ENCODE measurements at places on chromosomes 7 and 10.

- DNase-seq: no peak
These were observed 101.9 kb upstream of the TNRC18 start for GRCh38 chr7:5525271-5526099.

GRCh38 chr7:153504288-153505075, 547.7 kb upstream of the DPP6 start:
- DNase-seq: no peak

- no peak for DNase-seq
These were observed 310.7 kb downstream of the CALN1 start for GRCh38 chr7:72101444-72101843.

GRCh38 chr10:122446668-122447423, 7.6 kb upstream of the ARMS2 start:
- no peak for DNase-seq

- DNase-seq: no peak
These were observed 215.1 kb upstream of the ADARB2 start for GRCh38 chr10:1952126-1953095.

DNA sequence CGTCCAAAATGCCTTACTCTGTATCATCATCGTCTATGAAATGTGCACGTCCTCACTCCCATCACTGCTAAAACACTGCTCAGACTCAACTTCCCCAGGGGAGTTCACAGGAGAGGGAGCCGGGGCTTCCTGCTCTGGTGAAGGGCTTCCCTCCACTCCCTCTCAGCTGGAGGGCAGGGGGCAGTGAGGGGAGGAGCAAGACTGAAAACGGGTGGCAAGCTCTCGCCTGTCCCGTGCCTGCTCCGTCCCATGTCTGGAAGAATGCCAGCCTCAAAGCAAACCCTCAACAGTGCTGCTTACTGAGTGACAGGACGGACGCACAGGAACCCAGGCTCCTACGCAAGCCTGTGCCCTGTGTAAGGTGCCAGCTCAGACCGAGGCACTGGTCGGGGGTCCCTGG, 25.1 kb downstream of the PRKAG2 start:
- no peak for DNase-seq

- no peak for DNase-seq
These were observed 30.9 kb downstream of the MAD1L1 start for GRCh38 chr7:2201686-2202360.

DNA sequence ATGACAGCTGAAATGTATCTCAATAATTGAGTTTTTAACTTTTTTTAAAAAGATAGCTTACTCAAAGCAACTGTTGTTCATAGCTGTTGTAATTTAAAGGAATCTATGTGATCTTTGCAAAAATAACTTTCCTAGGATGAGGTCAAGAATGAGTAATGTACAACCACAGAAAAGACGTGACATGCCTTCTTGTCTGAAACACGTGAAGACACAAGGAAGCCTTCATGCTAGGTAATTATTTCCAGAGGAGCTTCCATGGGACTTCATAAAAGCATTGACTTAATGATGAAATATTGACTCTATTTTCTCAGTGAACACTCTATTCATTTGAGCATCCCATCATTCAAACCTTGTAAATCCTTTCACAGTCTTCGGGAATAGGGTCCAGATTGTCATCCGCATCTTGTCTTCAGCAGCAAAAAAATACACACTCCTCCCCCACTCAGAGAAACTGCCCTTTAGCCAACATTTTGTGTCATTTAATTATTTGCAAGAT, 528.0 kb downstream of the NRG3 start:
- no peak for DNase-seq

GRCh38 chr7:131602994-131603372, 46.6 kb upstream of the PODXL start:
- DNase-seq: no peak

DNA sequence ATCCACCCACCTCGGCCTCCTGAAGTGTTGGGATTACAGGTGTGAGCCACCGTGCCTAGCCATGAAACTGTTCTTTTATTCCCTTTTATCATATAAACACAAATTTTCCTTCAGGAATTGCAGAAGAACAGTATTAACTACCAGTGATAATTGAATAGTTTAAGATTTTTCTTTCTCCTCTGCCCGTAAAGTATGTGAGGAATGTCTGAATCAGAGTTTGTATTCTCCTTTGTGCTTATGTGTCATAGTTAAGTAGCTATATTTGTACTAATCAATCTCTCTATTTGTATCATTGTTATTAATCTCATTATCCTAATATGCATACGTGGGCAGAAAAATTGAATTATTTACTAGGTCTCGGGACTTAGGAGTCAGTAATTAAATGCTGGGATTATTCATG, 83.6 kb downstream of the ZNF277 start:
- no peak for DNase-seq

- DNase-seq: no peak
These were observed 506 bp upstream of the GNAI1 start for GRCh38 chr7:80134115-80134535.

GRCh38 chr10:80528185-80528700, 9.5 kb upstream of the SH2D4B start:
- DNase-seq: no peak

DNA sequence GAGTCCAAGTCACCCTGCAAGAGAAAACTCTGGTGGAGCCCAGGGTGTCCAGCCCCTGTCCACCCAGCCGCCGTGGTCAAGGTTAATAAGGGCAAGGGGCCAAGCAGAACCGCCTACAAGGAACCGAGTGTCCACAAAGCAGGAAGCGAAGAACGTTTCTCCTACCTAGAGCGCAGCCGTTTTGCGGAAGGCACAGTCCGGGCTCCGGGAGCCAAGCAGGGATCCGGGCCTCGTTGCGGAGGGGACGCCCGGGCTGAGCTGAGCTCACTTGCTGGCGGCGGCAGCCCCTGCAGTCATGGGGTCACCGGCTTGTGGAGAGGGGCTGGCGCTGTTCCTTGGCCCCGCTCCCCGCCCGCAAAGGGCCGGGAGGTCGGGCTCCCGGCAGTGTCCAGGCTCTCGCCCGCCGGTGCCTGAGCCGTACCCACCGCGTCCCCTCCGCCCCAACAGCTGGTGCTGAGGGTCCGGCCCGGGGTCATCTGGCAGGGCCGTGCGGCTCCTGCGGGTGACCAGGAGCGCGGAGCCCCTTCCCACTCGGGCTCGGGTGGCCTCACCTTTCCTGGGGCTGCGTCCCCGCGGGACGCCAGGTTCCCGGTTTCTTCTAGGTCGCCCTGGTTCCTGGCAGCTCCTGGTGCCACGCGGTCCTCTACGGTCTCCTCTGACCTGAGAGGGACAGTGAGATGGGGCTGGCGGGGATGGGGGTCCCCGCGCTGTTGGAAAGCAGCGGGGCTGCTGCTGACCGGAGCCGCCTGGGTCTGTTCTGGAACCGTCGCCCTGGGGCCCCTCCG, 14.0 kb upstream of the ZNF273 start:
- no peak for DNase-seq

GRCh38 chr10:46542567-46543465, 13.6 kb downstream of the GPRIN2 start:
- DNase-seq: no peak

DNA sequence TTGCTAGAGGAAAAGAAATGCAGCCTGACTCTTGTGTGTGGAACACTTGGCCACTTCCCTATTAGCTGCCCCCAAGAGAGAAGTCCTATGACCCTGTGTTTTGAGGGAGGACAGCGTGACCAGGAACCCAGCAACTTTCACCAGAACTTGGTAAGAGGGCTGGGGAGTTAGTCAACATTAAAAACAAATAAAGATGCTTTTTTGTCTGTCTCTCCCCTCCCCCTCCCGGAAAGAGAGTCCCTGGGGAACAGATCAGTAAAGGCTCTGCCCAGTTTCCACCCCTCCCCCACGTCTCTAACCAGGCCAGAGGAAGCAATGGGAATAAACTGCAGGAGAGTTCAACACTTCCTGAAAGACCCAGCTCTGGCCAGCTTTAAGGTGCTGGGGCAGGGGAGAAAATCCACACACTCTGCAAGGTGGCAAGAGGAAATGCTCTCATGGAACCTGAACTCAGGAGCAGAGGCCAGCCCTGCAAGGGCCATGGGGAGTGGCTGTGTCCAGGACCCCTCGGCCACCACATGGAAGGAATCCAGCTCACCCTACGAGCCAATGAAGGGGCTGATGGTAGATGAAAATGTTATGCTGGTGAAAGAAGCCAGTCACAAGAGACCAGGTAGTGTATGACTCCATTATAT, 21.5 kb downstream of the SH3PXD2A start:
- DNase-seq: no peak

- DNase-seq: no peak
These were observed 165.5 kb downstream of the RPS24 start for GRCh38 chr10:78199005-78199725.

DNA sequence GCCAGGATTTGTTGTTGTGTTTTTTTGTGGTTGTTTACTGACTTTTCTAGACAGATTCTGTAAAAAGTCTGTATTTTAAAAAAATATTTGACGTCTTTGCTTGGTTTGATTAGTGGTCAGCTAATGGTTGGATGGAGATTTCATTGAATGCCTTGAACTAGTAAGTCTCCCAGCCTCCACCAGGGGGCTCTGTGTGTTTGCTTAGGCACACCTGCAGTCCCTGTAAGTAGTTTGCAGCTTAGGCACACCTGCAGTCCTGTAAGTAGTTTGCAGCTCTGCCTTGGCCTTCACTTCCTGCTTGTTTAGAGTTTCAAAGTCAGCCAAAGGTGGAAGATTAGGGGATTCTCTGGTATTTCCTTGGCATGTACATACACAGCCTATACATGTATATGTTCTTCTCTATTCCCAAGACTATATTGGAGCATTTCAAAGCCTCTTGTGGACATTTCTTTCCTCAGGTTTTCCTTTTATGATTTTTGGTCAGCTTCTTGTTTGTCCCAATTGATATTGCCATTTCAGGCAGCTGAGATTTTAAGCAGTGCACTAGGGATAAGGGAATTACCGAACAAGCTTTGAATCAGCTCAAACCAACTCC, 101.6 kb downstream of the CCSER2 start:
- peak; percentile 21 for DNase-seq

- no peak for DNase-seq
These were observed 2.9 kb downstream of the FAM24B start for GRCh38 chr10:122876467-122876855.

GRCh38 chr10:103467406-103467805, 8.7 kb upstream of the CALHM1 start:
- DNase-seq: no peak

DNA sequence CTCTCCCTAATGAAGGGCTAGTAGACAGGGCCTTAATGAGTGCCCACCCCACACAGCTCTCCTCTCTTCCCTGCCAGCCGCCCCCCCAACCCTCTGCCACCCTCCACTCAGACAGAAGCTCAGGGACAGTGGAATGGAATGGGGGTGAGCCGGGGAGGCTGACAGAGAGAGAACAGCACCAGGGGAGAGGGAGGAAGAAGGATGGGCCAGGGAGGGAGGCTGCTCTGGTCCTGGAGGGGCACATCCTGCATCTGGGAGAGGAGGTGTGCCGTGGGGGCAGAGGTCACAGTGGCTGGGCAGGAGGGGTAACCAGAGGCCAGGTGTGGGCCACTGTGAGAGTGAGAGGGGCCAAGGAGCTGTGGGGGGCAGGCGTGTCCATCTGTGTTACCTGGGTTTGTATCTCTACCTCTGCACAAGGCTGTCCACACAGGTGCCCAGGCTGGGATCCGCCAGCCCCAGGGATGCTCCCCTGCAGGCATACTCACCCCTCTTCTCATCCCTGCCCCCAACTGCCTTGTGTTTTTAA, 2.4 kb downstream of the NYAP1 start:
- DNase-seq: no peak

- no peak for DNase-seq
These were observed 179.6 kb downstream of the TCERG1L start for GRCh38 chr10:131131726-131132591.

DNA sequence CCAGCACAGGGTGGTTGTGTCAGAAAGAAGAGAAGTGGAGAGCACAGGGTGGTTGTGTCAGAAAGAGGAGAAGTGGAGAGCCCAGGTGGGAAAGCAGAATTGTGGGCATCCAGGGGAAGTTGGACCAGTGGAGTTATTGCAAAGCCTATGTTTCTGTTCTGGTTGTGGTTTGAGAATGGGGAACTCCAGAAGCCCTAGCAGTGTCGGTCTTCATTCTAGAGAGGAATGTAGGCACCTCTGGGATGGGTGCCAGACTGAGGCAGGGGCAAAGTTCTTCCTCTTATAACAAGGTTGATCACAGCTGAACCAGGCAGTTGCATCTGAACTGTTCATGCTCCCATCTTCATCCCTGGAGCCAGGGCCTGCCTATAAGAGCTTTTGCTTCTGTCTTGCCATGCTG, 954 bp downstream of the FSCN3 start:
- no peak for DNase-seq

DNA sequence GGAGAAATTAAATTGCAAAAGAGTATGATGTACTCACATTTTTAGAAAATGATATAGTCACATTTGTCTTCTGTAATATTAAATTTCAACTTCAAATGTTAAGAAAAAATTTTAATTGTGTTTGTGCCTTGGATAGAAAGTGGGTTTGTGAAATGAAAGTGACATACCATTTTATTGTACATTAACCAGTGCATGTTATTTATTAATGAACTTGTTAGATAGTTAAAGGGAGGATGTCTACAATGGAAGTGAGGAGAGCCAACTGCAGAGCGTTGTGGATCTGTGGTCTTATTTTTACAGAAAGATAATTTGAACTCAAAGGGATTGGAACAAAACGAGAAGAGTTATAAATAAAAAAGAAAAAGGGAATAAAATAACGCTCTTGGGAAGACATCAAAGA, 291.7 kb downstream of the ARL4A start:
- no peak for DNase-seq

- no peak for DNase-seq
These were observed 14.3 kb downstream of the AQP1 start for GRCh38 chr7:30925913-30926312.

GRCh38 chr7:87506246-87507180, 31.0 kb upstream of the ABCB4 start:
- no peak for DNase-seq

- no peak for DNase-seq
These were observed 109.6 kb downstream of the SRPK2 start for GRCh38 chr7:105278973-105279687.

DNA sequence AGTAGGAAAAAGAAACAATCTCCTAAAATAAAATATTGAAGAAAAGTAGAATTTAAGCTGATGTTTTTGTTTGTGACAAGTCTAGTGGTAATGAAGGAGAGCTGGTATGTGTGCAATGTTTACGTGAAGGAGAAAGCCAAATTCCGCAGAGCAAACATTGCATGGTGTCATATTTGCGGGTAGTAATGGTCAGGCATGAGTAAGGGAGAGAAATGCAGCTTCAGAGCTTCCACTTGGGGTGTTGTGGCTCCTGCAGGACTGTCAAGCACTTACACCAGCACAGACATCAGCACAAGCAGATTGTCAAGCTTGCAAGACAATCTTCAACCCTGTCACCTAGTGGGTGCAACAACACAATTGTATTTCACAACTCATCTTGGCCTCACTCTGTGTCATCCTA, 136.5 kb upstream of the ETV1 start:
- no peak for DNase-seq

All from NK-92 treated with Interleukin-12 subunit alpha and Interleukin-12 subunit beta, amount 100 ng/mL, for 24 hours (cell line).